ENCODE measurements at places on chromosomes 6 and 20.

DNA sequence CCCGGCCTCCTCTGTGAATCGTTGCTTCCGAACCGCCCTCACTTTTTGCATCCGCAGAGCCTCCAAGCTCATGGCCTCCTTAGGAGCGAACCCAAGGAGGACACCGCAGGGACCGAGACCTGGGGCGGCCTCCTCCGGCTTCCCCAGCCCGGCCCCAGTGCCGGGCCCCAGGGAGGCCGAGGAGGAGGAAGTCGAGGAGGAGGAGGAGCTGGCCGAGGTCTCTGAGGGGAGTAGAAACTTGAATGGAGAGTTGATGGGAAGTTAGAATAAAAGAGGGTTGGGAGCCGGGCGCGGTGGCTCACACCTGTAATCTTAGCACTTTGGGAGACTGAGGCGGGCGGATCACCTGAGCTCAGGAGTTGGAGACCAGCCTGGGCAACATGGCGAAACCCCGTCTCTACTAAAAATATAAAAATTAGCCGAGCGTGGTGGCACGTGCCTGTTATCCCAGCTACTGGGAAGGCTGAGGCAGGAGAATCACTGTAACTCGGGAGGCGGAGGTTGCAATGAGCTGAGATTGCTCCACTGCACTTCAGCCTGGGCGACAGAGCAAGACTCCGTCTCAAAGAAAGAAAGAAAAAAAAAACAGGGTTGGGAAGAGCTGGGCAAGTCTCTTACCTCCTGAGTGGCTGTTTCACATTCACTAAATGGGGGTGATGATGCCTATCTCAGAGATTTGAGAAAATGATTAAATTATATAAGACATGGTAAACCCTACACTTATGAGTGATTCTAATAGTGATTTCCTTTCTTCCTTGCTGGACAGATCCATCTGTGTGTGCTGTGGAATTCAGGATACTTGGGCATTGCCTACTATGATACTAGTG is 805 bp downstream of the MSH5 start:
- DNase-seq: no peak

- no peak for DNase-seq
Measured at GRCh38 chr6:127554435-127555006, 22.5 kb upstream of the C6orf58 start.

DNA sequence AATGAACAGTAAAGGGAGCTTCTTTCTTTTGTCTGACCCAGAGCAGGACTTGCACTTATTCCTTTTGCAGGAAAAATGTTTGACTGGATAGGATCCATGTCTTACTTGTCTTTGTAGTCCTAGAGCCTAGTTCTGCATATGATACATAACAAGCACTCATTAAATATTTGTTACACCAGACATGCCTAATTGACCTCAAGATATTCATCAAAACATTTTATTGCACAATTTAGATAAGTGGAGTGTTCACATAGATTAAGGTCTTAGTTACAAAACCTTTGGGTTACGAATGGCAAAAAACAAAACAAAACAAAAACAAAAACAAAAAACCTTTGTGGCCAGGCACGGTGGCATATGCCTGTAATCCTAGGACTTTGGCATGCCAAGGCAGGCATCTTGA is 735.8 kb upstream of the NRSN1 start:
- no peak for DNase-seq

DNA sequence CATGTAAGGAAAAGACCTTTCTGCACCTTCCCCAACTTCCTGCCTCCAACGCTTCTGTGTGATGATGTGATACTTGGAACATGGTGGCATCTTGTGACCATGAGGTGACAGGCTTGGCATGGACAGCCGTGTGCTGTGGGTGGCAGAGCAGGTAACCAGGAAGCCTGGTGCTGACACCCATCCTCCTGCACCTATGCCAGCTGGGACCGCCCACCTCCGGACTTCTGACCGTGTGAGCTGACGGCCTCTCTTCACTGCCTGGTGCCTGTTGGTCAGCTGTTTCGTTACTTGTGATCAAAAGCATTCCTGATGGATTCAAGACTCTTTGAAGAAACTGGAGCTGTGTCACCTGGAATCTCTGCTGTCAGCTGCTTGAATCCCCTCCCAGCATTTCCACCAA is 70.3 kb downstream of the TMEM242 start:
- DNase-seq: no peak

GRCh38 chr20:11582060-11582459 is 335.6 kb upstream of the BTBD3 start:
- no peak for DNase-seq

DNA sequence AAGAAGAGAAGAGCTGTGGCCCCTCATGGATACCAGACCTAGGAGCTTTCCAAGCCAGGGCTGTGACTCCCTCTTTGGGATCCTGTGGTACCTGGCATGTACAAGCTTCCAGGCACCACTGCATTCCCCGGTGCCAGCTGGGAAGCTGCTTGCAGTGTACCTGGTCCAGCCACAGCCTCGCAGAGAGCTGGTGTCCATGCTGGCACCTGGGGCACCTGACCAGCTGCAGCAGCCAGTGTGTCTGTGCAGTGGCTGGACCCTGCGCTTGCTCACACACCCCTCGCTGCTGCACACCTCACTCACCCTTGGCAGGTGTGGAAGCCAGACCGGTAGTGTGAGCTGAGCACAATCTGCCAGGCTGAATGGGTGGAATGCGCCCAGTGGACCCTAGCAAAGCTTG is 190.9 kb upstream of the MAN1A1 start:
- no peak for DNase-seq

DNA sequence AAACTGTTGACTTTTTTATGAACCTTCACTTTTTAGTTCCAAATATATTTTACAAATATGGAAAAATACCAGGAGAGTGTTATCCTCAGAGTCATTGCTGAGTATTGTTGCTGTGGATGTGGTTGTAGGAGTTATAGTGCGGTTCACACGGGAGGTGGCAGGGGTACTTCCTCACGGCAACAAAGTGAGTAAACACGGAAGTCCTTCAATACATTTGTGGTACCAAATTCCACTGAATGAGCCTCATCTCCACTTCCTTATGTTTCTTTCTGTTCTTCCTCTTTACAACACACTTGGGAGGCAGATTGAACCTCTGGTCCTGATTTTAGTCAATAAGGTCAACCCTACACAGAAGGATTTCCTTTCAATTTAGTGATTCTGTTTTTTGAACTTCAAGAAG is 371.8 kb downstream of the BTBD3 start:
- no peak for DNase-seq

DNA sequence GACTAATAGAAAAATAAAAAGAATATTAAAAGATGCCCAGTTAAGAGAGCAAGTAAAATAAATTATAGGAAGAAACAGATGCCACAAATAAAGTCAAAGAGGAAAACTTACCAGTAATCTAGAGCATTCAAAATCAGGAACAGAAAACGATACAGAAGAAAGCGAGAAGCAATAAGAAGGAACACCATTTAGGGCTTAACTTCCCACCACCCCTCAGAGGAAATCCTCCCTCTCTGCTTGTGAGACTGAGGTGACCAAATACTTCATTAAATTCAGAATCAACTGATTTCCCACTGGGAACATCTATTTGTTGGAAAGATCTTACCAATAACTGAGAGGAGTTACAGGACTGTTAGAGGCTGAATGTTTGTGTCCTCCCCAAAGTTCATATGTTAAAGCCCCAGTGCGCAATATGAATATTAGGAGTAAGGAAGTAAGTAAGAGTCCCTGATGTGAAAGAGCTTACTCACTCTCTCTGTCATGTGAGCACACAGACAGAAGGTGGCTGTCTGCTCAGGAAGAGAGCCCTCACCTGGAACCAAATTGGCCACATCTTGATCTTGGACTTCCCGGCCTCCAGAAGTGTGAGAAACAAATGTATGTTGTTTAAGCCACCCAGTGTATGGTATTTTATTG is 19.5 kb downstream of the KATNA1 start:
- no peak for DNase-seq

- DNase-seq: no peak
Measured at GRCh38 chr6:34161857-34162515, 16.1 kb upstream of the GRM4 start.

- DNase-seq: no peak
Measured at GRCh38 chr20:31943052-31943471, 8.8 kb downstream of the PDRG1 start.

- DNase-seq: no peak
Measured at GRCh38 chr20:6081236-6081635, 27.4 kb upstream of the LRRN4 start.

GRCh38 chr6:149919834-149920225 is 3.1 kb downstream of the RAET1G start:
- no peak for DNase-seq

- DNase-seq: no peak
Measured at GRCh38 chr20:25989196-25989595, 292.5 kb upstream of the ZNF337 start.

DNA sequence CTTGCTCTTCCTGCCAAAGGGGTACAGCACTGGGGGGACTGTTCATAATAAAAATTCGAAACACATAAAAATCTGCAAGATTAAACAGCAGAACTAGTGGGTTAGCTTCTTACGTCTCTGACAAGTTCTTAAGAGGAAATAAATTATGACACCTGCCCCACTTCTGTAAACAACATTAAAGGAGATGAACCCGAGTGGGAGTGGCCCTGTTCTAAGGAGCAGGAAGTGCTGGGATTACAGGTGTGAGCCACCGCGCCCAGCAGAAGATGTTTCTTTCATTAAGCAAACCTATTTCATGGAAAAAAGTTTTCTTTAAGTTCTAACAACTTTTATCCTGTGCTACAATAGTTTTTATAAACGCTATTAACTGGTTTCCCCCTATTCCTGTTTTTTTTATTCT is 24.6 kb downstream of the USP45 start:
- DNase-seq: no peak

GRCh38 chr6:110491644-110492317 is 15.4 kb upstream of the SLC22A16 start:
- DNase-seq: no peak

DNA sequence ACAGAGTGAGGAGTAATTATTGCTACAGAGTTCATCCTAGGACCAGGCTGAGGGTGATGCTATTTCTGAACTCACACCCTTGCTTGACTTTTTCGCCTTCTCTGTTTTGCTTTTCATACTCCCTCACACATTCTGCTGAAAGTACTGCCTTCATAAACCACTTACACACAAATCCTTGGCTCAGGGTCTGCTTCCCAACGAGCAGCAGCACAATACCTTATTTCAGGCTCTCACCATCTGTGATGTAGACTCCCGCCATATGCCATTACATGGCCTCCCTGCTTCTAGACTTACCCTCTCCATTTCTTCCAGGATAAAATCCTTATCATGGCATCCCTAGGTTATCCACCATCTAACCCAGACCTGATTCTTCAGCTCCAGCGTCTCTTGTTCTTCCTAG is 321.3 kb upstream of the SPTLC3 start:
- DNase-seq: no peak

DNA sequence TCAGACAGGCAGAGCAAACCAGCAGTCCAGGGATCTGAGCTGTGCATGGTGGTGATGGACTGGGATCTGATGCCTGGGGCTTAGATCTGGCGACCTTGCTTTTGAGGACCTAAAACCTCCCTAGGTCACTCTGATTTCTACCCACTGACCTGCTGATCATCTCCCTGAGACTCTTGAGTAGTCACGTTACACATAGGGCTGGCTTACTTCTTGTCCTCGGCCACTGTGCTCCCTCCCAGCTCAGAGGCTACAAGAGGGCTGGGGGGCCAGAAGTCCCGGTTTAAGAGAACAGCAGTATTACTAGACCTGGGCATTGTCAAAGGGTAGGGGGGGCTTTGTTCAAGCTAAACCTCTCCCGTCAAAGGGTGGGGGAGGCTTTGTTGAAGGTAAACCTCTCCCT is 5.5 kb downstream of the DYNLT1 start:
- no peak for DNase-seq

DNA sequence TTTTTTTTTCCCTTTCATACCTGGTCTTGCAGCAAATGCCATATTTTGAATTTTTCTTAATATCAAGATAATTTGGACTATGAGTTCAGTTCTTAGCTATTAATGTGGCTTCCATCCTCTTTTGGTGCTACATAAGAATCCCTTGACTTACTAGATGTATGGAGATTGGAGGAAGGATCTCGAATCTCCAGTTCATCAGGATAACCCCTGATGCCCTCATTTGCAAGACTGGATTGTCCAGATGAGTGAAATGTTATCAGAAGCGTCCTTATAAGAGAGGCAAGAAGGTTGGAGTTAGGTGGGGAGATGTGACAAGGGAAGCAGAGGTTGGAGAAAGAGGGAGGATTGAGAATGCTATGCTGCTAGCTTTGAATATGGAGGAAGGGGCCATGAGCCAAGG is 499.6 kb upstream of the SYNCRIP start:
- no peak for DNase-seq

DNA sequence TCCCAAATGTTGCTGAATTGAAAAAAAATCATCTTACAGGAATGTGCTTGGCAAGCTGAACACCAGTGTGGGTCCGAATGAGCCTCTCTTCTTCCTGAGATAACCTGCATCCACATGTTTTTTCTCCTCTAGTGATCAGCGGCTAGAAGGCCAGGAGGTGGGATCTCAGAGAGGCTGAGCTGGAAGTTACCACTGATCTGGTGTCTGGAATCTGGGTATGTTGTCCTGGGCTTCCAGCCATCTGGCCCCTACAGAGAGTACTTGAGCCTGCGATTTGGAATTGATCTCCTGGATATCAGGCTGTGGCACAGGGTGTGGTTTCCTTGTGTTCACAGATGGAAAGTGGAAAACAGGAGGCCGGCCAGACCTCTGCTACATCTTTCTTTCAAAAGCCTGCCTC is 35.9 kb downstream of the SULF2 start:
- no peak for DNase-seq

- DNase-seq: no peak
Measured at GRCh38 chr6:47043286-47043685, 1.2 kb upstream of the ADGRF1 start.

GRCh38 chr6:89834884-89835792 is 5.5 kb downstream of the CASP8AP2 start:
- DNase-seq: no peak
